ENCODE measurements at places on chromosomes 4 and X.

- no peak for DNase-seq
Measured at GRCh38 chrX:130895299-130895698, 7.7 kb downstream of the ENOX2 start.

DNA sequence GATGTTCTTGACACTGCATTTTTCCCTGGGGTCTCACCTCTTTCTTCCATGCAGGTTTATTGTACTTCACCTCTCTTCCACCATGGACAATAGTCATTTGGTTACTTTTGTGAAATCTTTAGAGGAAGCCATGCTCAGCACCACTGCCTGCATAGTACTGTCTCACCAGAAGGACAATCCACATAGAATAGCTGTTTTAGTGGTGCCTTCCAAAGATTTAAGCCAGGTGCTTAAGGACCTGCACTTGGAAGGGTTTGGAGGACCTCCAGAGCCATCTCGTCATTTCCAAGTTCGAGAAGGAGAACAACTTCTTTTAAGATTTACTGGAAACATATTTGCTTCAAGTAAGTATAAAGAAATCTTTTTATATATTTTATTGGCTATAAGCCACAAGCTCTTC, 26.7 kb downstream of the DTHD1 start:
- no peak for DNase-seq

DNA sequence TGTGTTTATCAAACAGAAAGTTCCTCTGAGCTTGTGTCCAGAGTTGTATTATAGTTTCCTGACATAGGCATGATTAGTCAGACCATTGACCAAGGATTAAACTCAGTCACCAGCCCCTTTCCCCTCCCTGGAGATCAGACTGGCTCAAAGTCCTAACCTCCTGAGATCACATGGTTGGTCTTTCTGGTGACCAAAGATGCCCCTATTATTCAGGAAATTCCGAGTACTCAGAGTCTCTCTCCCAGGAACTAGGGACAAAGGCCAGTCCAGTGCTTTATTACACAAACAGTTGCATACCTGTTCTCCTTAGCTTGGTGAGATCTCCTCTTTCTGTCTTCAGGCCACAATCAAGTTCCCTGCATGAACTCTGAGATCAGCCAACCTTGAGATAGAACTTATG, 14.5 kb upstream of the ENPP6 start:
- DNase-seq, result no peak

DNA sequence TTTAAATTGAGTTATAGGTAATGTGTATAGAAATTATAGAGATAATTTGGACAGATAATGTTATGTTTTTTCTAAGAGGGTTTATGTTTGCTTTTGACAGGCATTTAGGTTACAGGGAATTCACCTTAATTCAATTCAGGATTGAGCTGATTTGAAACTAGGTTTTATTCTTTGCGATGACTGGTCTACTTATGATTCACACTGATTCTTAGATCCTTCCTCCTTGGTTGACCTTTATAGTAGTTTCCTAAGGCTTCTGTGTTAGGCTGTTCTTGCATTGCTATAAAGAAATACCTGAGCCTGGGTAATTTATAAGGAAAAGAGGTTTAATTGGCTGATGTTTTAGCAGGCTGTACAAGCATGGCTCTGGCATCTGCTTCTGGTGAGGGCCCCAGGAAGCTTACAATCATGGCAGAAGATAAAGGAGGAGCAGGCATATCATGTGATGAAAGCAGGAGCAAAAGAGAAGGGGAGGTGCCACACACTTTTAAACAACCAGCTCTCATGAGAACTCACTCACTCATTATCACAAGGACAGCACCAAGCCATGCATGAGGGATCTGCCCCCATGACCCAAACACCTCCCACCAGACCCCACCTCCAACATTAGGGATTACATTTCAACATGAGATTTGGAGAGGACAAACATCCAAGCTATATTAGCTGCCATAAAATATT, 155.0 kb upstream of the SFRP2 start:
- no peak for DNase-seq
